ENCODE measurements at places on chromosomes 1 and 21. TPM values are rescaled to one million over a fixed set of nuclear protein-coding genes. Genes with fewer than 3 reads are reported as not detected.
A peak's percentile ranks its signal among the peaks of the same experiment; 100 is the strongest.

GRCh38 chr1:153509036-153509435, 26.8 kb downstream of the S100A6 start:
- no peak for DNase-seq

- no peak for DNase-seq
Measured at GRCh38 chr1:53703174-53703573, 35.8 kb downstream of the GLIS1 start.

DNA sequence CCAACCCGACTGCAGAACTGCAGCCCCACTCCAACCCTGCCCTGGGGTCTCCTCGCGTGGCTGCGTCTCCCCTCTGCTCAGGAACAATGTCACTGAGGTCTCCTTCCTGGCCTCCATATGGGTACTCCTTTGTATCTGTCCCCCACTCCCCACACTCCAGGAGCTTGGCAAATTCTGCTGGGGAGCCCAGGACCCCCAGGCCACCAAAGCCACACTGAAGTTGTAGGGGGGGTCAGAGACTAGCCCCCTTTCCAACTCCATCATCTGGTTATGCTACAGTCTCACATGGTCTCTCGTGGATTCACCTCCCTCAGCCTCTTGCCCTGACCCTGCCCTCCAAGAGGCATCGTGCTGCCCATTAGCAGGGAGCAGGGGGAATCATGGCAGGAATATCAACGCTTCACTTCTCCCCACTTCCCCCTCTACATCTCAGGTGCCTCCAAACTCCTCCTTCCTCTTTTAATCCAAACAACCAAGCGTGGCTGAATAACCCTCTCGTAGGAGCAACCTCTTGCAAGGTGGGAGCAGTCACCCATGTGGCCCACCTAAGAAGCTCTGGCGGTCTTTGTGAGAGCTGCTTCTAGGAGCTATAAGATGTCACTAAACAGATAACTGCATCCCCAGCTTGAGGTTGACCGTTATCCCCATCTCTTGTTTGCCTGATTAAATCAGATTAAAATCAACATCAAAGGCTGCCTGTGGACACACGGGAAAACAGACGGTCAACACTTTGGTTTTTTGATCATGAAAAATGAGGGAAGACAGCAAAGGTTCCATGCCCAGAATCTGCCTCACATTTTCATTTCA, 86.4 kb downstream of the MIS18A start:
- DNase-seq, result no peak

- DNase-seq, result no peak
Measured at GRCh38 chr1:2591581-2592261, 5.1 kb downstream of the PRXL2B start.

DNA sequence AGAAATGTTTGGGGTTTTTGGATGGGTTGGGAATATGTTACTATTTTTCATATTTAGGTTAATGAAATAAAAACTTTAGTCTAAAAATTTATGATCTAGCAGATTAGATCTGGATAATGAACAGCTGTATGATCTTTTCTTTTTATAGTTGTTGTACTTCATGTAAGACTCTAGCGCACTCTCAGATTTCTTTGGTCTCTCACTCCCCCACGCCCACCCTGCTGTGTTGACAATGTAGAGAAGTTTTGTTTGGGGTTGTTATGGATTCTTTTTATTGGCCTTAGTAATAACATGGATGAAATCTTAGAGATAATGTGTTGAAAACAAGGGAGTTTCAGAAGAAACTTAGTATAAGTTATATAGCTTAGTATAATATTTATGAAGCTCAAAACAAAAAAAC, 5.5 kb downstream of the KLF18 start:
- no peak for DNase-seq

DNA sequence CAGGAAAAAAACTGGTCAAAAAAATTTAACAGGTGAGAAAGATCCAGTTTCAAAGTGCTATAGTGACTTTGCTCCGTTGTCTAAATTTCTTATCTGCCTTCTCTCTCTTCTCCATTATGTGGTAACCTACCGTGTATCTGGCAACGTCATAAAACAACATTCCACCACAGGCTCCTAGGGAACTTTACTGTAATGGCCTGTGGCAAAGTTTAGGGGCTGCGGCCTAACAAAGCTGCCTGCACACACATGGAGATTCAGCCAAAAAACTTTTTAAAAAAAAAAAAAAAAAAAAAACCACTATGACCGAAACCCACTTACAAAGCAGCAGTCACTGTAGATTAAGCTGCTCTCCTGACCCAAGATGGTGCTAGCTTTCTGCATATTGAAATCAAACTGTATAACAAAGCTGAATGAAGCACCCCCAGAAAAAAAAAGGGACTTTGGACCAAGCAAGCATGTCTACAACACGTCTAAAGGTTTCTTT, 202.6 kb downstream of the SLC45A1 start:
- no peak for DNase-seq

DNA sequence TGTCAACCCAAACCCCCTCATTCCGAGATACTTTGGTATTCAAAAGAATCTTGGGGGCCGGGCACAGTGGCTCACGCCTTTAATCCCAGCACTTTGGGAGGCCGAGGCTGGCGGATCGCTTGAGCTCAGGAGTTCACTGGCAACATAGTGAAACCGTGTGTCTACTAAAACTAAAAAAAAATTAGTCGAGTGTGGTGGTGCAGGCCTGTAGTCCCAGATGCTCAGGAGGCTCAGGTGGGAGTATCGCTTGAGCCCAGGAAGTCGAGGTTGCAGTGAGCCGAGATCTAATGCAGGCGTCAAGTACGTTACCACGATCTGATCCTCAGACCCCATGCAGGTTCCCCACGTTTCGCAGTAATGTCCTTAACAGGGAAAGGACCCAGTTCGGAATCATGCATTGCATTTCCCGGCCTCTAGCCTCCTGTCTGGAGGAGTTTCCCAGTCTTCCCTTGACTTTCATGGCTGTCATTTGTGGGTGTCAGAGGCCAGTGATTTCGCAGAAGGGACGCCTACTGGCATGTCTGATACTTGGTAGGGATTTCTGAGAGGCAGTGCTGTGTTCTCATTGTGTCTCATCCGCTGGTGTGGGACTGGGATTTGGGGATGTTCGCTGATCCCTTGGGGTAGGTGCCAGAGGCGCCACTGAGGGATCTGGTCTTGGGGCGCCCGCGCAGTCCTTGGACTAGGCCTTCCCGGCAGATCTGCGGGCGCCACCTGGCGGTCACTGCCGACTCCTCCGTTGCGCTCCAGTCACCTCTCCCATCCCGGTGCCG, 39.3 kb upstream of the HMGN1 start:
- DNase-seq, result no peak

GRCh38 chr1:98325646-98326440, 335.7 kb upstream of the SNX7 start:
- peak; percentile 91 for DNase-seq

DNA sequence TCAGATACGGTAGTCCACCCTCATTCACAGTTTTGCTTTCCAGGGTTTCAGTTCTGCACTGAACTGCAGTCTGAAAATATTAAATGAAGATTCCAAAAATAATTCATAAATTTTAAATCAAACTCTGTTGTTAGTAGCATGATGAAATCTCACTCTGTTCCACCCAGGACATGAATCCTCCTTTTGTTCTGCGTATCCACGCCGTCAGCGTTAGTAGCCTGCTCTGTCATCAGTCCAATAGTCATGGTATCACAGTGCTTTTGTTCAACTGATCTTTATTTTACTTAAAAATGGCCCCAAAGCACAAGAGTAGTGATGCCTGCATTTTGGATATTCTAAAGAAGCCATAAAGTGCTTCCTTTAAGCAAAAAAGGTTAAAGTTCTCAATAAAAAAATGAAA, 23.9 kb downstream of the CHD1L start:
- no peak for DNase-seq

KIF14 gene
- total RNA-seq, result 2.1 TPM

TXLNA gene
- total RNA-seq, result 68.0 TPM
